Large intestine (tissue), 12 donors: ENCODE measurements at places on chromosomes 12 and 14. TPM values are rescaled to one million over a fixed set of nuclear protein-coding genes. Genes with fewer than 3 reads are reported as not detected.

Gene CLEC6A
- not detected for polyA plus RNA-seq

Gene ADGRD1
- polyA plus RNA-seq = 84.8 TPM

Gene VWF
- polyA plus RNA-seq = 13.8 TPM

Gene CLEC14A
- polyA plus RNA-seq = 5.9 TPM

DNA sequence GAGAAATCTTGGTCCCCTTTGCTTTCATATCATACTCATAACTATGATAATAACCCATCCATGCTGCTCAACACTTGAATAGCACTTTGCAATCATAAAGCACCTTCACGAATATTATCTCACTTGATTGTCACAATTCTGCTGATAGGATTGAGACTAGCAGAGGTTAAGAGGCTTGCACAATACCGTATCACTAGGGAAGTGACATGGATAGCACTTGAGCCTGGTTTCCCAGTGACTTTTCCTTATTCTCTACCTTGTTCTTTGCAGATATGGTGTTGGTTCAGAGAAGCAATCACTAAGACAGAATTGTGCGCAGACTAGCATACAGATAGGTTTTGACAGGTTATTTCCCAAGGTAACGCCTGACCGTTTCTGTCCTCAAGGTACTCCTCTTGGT is 186.6 kb upstream of the GZMB start:
- peaks cover 52% of the 10 kb centered on the region for H3K4me1 ChIP-seq
- H3K36me3 ChIP-seq = no peaks in the 10 kb centered on the region
- peak overlapping the region; percentile 96 for H3K27ac ChIP-seq

DNA sequence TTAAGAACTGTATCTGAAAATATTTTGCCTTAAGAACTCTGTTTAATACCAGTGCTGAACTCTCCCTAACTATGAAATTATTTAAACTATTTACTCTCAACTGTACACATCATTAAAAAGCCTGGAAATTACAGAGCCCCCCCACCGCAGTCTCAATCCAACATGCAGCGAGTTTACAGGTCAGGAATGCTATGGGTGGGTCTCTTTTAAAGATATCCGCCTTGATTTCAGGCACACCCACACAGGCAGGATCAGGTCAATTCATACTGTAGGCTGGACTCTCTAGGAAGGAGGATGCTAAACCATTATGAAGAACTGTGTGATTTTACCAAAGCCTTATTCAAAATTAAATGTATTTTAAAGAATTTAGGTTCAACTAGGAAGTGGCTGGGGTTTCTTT is 16.5 kb downstream of the SPTLC2 start:
- no peak for DNase-seq
- H3K36me3 ChIP-seq = peaks cover 15% of the 10 kb centered on the region
- no peaks in the 10 kb centered on the region for H3K27me3 ChIP-seq
- no peak overlapping the region for H3K27ac ChIP-seq
- peaks cover 6% of the 10 kb centered on the region for H3K4me1 ChIP-seq

- peaks cover 9% of the 10 kb centered on the region for H3K4me1 ChIP-seq
- no peak for DNase-seq
- H3K27me3 ChIP-seq = no peaks in the 10 kb centered on the region
- H3K4me3 ChIP-seq = peak overlapping the region; percentile 42
- no peak overlapping the region for H3K27ac ChIP-seq
- H3K36me3 ChIP-seq = peaks cover 27% of the 10 kb centered on the region
These were observed 687 bp downstream of the IFFO1 start for GRCh38 chr12:6555018-6555691.

DNA sequence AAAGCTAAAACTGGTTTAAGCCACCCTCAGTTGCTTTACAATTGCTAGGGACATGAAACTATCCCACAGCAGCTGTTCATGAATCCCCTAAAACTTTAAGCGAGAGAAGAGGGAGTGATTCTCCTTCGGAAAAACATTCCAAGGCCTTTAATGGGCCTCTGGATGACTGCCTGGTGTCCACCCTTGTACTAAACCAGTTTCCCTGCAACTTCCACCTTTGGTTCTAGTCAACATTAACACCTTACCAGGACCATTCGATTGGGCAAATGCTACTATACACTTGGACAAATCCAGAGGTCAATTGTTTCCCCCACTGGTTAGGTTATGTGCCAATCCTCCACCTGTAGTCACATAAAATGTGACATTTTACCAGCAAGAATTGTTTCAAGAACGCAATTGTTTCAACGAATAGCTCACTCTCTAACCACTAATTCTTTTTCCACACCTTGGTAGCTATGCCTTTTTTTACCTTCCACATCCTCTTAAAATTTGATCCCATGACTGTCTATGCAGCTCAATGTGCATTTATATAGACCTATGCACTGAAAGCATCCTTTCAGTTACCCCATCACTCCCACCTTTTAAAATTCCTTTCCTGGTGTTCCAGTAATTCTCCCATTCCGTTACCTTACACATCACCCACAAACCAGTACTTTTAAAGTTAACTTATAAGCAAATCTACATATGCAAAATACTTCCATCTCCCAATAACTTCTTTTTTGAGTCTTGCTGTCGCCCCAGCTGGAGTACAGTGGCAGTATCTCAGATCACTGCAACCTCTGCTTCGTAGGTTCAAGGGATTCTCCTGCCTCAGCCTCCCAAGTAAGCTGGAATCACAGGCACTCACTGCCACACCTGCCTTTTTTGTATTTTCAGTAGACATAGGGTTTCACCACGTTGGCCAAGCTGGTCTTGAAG is 3.6 kb downstream of the UBC start:
- H3K36me3 ChIP-seq = peaks cover 27% of the 10 kb centered on the region
- H3K27ac ChIP-seq = no peak overlapping the region
- DNase-seq = no peak

DNA sequence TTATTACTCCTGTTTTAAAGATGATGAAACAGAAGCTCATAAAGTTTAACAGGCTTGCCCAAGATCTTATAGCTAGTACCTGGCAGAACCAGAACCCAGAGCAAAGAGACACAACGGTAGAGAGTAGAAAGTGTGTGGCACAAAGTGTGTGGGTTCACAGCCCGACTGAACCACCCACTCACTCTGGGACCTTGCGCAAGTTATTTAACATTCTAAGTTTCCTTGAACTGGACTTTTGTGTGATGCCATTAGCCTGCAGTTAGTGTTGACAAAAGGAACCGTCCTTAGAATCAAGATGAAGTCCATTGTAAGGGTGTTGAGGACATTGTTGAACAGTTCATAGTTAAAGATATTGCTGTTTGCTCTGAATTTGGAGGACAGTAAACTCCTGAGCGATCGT is 29.9 kb upstream of the RIC8B start:
- H3K27ac ChIP-seq = no peak overlapping the region
- peaks cover 2% of the 10 kb centered on the region for H3K27me3 ChIP-seq
- DNase-seq = no peak

Gene ZNF385A
- 4.7 TPM for polyA plus RNA-seq

DNA sequence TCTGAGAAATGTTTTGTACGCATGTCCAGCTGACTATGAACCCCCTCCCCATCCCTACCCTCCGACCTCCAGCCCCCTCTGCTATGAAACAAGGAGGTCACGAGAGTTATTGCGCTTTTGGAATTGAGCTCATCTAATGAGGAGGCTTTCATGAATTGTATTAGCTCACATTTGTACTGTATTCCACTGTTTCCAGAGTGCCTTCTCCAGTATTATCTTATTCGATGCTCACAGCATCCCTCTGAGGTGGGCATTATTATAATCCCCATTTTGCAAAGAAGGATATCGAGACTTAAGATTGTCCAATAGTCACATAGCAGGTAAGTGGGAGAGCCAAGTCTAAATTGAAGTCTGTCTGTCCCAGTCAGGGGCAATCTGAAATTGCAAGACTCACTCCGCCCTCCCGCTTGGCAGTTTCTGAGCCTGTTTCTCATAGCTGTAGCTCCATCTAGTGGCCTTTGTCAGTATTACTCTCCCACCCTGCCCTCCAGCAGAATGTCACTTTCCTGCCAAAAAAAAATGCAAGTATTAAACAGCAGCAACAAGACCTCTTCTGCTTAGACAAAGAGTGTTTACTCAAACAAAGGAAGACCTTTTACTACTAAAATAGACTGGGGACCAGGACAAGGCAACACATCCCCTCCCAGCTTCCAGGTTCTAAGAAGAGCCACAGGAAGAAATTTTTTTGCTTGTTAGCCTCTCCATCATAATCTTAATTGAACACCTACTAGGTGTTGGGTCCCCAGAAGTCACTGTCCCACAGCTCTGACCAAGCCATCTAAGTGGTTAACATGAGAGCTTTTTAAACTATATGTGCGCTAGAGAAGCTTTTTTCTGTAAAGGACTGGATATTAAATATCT is 48.6 kb upstream of the TMEM233 start:
- no peaks in the 10 kb centered on the region for H3K27me3 ChIP-seq
- H3K4me1 ChIP-seq = no peaks in the 10 kb centered on the region
- DNase-seq = peak; percentile 33
- no peak overlapping the region for H3K4me3 ChIP-seq
- no peaks in the 10 kb centered on the region for H3K36me3 ChIP-seq
- no peak overlapping the region for H3K27ac ChIP-seq

Gene IGFBP6
- polyA plus RNA-seq = 19.7 TPM

Gene PLEKHG7
- polyA plus RNA-seq = 0.54 TPM

DNA sequence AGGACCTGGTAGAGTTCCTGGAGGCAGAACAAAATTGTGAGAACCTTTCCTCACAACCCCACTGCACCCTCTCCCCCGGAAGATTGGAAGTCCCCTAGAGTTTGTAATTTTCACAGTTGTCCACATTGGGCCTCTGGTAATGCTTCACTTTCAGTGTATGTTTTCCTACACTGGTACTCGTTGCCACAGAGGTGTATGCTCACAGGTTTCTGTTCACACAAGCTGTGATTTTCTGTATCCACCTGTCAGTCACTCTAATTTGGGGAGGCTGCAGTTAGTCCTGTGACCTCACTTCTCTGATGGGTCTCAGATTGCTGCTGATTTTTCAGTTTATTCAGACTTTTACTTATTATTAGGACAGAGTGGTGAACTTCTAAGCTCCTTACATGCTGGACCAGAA is 66.4 kb upstream of the BMP4 start:
- no peak overlapping the region for H3K27ac ChIP-seq
- H3K27me3 ChIP-seq = no peaks in the 10 kb centered on the region
- no peaks in the 10 kb centered on the region for H3K36me3 ChIP-seq
- H3K4me3 ChIP-seq = no peak overlapping the region

DNA sequence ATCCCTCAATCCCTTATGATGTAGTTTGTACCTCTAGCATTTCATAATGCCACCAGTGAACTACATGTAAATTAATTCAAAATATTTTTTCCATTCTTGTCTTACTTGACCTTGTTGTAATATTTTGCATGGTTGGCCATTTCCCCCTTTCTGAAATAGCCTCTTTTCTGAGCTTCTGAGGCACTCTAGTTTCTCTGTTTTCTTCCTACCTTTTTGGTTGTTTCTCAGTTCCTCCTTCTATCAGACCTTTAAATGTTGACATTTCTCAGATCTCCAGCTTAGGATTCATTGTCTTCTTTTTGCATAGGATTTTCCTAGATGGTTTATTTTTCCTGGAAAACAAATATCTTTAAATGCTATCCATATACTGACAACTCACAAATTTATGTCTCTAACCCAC is 9.8 kb upstream of the RMST start:
- no peaks in the 10 kb centered on the region for H3K27me3 ChIP-seq
- no peak overlapping the region for H3K27ac ChIP-seq
- no peaks in the 10 kb centered on the region for H3K4me1 ChIP-seq
- DNase-seq = no peak
- no peak overlapping the region for H3K4me3 ChIP-seq
- no peaks in the 10 kb centered on the region for H3K36me3 ChIP-seq

DNA sequence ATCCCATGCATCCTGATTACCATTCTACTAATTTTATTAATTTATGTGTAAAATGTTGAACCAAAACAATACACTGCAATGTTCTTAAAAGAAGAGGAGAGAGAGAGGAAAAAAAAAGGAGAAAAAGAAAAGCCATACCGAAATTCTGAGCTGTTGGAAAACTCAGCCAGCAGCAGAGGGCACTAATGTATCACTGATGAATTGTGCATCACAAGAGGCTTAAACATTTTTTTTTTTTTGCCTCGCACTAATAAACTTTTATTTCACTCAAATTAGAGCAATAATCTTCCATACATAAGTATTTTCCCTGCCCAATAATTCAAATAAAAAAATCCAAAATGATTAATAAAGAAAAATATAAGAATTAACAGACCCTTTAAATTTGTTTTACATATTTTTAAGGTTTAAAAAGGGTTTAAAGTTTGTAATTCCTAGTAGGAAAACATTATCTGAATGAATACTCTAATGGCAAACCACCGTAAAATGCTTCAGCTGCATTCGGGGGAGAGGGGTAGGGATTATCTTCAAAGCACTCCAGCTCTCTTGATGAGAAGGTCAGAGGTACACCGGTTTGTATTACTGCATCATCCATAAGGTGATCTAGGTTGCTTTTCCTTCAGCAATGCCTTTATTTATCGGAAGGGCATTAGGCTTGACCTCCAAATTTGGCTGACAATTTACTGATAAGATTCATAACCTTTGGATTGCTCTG is 41.9 kb downstream of the ATP23 start:
- H3K27ac ChIP-seq = no peak overlapping the region
- peak; percentile 17 for DNase-seq
- no peaks in the 10 kb centered on the region for H3K27me3 ChIP-seq
- H3K4me1 ChIP-seq = no peaks in the 10 kb centered on the region
- H3K4me3 ChIP-seq = no peak overlapping the region
- H3K36me3 ChIP-seq = no peaks in the 10 kb centered on the region

GRCh38 chr12:12684375-12685106 is 11.4 kb downstream of the GPR19 start:
- no peak overlapping the region for H3K4me3 ChIP-seq
- no peaks in the 10 kb centered on the region for H3K36me3 ChIP-seq
- peak; percentile 31 for DNase-seq
- H3K27ac ChIP-seq = no peak overlapping the region
- no peaks in the 10 kb centered on the region for H3K27me3 ChIP-seq
- H3K4me1 ChIP-seq = no peaks in the 10 kb centered on the region
